Bone marrow (tissue), 2 donors: ENCODE measurements at places on chromosomes 1 and 21.
A peak's percentile ranks its signal among the peaks of the same experiment; 100 is the strongest.

DNA sequence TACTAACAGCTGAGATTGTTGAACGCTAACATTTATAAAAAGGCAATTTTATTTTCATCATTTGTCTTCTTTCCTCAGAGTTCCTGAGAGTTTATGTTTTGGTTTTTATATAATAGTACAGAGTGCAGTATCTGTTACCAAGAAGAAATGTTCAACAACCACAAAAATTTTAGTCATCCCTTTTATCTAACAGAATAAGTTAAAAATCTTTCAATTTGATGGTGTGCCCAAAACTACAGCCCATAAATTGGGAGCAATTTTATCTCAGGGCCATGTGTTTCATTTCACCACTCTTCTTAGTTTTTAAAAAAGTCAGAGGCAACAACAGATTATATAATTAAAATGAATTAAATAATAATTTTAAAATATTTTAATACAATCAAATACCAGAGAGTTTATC, 37.1 kb downstream of the NEXN start:
- DNase-seq = no peak

- no peak for DNase-seq
Observed at GRCh38 chr1:210769473-210769872, 364.5 kb downstream of the KCNH1 start.

GRCh38 chr1:31570906-31571305, 5.4 kb upstream of the TINAGL1 start:
- DNase-seq = no peak

GRCh38 chr1:223815865-223816264, 29.9 kb downstream of the TP53BP2 start:
- no peak for DNase-seq

DNA sequence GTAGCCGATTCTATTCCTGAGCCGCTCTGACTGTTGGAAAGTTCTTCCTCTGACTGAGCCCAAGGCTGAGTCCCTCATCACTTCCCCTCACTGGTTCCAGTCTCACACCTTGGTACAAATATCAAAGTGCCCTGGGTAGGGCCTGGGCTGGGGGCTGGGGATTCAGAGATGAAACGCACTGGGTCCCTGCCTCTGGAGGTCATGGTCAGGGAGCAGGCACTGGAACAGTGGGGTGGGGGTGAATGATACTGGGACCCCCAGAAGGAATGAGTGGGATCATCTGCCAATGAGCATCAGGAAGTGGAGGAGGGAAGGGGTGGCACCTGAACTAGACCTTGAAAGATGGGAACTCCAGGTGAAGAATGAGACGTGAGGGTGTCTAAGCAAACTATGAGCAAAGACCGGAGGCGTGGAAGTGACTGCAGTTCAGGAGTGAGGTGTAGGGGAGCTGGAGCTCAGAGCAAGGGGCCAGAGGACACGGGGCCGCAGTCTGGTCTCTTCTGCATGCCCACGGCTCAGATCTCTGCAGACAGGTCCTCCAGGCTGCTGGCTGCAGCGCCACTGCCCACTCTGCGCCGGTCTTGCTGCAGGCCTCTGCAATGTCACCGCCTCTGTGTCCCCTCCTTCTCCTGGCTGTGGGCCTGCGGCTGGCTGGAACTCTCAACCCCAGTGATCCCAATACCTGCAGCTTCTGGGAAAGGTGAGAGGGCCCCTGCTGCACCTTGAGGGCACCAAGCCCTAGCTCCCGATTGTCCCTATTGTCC, 10.0 kb downstream of the PEAR1 start:
- no peak for DNase-seq

GRCh38 chr1:7373251-7373650, 397.8 kb upstream of the VAMP3 start:
- no peak for DNase-seq

- DNase-seq = no peak
Observed at GRCh38 chr1:205449750-205450443, 5.9 kb downstream of the BLACAT1 start.

GRCh38 chr1:62336995-62337705, 17.9 kb upstream of the KANK4 start:
- no peak for DNase-seq

DNA sequence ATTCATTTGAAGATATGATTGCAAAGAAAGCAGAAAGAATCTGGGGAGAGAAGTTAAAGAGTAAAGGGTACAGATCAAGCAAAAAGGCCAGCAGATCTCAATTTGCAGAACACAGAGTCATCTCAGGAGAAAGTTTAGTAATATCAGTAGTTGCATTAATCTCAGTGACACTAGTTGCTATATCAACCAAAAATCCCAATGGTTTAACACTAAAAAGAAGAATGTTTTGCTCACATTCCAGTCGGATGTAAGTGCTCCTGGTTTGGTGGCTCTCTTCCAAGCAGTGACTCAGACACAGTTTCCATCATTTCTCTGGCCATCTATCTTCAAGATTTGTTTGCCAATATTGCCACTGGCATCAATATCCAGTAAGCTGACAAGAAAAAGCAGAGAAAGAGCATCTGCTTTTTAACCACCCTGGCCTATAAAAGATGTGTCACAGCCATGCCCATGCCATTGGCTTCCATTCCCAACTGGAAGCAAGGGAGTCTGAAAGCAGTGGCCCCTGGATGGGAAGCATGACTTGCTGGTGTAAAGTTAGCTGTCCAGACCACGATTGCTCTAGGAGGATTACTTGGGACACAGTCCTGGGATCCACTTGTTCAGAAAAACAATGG, 45.5 kb upstream of the AIM2 start:
- DNase-seq = no peak

- DNase-seq = no peak
Observed at GRCh38 chr1:53176452-53177208, 20.0 kb upstream of the CPT2 start.

DNA sequence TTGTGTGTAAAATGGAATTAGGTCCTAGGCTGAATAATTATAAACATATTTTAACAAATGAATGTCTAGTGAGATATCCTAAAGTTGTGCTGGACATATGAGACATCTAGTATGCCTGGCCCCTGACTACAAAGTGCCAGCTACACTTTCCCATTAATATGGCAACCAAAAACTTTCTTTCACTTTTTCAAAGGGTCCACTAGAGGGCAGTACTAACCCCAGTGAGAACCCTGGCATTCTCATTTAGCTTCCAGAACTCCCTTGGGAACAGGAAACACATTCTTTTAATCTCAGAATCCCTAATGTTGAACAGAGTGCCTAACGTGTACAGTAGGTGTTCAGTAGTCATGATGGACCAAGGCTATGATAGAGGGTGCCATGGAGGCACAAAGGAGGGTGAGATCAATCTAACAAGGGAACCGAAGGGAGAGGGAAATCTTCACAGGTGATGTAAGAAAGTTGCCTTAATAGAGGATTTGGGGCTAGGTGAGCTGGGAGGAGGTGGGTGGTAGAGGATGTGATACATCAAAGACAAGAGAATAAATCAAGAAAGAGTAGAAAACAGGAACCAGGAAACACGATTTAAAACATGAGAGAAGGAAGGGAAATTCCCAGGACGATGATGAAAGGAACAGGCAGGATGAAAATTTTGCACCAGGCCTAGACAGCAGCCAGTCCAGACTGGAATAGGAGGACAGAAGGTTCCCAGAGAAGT, 41.6 kb downstream of the NSL1 start:
- peak; percentile 36 for DNase-seq

DNA sequence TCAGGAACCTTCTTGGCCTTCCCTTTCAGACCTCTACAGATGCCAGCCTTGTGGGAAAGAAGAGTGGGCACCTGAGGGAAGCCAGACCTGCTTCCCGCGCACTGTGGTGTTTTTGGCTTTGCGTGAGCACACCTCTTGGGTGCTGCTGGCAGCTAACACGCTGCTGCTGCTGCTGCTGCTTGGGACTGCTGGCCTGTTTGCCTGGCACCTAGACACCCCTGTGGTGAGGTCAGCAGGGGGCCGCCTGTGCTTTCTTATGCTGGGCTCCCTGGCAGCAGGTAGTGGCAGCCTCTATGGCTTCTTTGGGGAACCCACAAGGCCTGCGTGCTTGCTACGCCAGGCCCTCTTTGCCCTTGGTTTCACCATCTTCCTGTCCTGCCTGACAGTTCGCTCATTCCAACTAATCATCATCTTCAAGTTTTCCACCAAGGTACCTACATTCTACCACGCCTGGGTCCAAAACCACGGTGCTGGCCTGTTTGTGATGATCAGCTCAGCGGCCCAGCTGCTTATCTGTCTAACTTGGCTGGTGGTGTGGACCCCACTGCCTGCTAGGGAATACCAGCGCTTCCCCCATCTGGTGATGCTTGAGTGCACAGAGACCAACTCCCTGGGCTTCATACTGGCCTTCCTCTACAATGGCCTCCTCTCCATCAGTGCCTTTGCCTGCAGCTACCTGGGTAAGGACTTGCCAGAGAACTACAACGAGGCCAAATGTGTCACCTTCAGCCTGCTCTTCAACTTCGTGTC, 995 bp upstream of the ZBTB48 start:
- no peak for DNase-seq

GRCh38 chr1:12505231-12505630, 112.8 kb downstream of the DHRS3 start:
- DNase-seq = no peak

- DNase-seq = no peak
Observed at GRCh38 chr1:14592004-14592631, 6.4 kb upstream of the KAZN start.

GRCh38 chr1:5481889-5482288, 510.3 kb downstream of the NPHP4 start:
- no peak for DNase-seq

- no peak for DNase-seq
Observed at GRCh38 chr1:33683913-33684312, 180.0 kb upstream of the HMGB4 start.

- no peak for DNase-seq
Observed at GRCh38 chr1:203150511-203151297, 23.2 kb downstream of the ADORA1 start.

DNA sequence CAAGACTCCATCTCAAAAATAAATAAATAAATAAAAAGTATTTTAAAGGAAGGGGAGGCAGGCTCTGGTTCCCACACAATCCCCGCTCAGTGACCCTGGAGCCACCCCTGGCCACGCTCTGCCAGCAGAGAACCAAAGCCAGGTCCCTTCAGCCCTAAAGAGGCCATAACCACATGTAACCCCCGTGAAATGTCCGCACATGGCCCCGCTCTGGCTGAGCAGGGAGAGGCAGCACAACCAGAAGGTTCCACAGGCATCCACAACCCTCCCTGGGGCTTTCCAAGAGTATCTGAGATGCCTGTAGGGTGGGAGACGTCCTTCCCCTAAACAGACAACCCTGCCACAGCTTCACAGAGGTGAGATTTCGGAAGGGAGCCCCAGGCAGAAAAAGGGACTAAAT, 1.4 kb upstream of the ARF1 start:
- no peak for DNase-seq

GRCh38 chr1:152697701-152698600, at the start of gene LCE2A:
LCE2A (plus strand) TSS chr1:152698345; CDS start chr1:152698902, 557 bp downstream.
- no peak for DNase-seq

DNA sequence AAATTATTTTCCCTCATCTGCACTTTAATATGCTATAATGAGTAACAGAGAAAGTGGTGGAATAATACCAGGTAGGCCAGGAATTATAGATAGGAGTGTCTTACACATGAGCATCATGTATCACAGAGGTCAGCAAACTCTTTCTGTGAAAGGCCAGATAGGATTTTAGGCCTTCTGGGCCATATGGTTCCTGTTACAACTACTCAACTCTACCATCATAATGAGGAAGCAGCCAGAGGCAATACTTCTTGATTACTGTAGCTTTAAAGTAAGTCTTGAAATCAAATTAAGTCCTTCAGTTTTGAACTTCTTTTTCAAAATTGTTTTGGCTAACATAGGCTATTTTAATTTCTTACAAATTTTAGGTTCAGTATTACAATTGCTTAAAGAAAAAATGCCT, 32.1 kb upstream of the IGSF3 start:
- no peak for DNase-seq

- DNase-seq = no peak
Observed at GRCh38 chr21:44354001-44354405, 582 bp downstream of the TRPM2 start.

DNA sequence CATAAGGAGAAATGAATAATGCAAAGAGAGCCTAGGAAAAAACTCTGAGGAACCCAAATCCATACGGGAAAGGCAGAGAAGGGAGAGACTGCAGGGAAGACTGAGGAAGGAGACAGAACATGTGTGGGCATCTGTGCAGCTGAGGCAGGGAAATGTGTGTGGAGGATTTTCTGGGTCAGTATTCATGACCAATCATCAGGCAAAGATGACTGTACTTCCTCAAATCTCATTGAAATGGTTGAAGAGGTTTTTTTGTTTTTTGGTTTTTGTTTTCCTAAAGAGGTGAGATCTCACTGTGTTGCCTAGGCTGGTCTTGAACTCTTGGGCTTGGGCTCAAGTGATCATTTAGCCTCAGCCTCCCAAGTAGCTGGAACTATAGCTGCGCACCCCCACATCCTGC, 15.7 kb downstream of the DIP2A start:
- DNase-seq = no peak

- DNase-seq = no peak
Observed at GRCh38 chr1:85202092-85202863, 1.5 kb upstream of the SYDE2 start.
